Activated CD8-positive, alpha-beta memory T cell treated with anti-CD3 and anti-CD28 coated beads, Interleukin-2, amount 50 U/mL, for 48 hours (primary cell): ENCODE measurements at places on chromosomes 13 and 19.

GRCh38 chr19:10292789-10293636, 3.3 kb downstream of the ICAM5 start:
- peak; percentile 59 for DNase-seq

DNA sequence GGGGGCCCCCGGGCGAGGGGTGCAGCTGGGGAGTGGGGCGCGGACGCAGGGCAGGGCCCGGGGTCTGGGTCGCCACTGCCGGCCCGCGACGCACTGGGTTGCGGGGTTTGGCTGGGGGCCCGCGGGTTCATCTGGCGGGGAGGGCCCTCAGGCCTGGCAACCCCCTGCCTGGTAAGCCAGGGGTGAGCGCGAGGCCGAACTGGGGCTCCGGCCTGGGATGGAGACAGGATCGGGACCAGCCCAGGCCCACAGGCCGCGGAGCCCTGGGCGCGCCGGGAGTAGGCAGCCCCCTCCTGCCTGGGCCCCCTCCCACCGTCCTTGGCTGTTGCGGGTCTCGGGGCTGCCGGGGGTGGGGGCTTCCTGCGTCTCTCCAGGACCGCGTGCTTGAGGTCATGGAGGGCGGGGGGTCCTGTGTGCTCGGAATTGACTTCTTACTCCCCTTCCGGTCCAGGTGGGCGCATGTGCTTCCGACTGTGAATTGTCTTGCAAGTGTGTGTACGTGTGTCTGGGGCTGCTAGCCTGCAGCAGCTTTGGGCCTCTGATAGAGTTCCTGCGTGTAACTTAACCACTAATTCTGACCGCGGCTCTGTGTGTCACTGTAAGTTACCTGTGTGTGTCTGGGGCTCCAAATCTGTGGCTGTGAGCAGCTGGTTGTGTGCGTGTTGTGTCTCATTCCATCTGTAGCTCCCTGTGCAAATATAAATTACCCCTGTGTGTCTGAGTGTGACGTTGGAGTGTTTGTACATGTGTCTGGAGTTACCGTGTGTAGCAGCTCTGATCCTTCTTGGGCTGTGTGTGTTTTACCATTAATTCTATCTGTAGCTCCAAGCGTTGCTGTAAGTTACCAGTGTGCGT, 751 bp downstream of the GRAMD1A start:
- DNase-seq, result peak; percentile 79

DNA sequence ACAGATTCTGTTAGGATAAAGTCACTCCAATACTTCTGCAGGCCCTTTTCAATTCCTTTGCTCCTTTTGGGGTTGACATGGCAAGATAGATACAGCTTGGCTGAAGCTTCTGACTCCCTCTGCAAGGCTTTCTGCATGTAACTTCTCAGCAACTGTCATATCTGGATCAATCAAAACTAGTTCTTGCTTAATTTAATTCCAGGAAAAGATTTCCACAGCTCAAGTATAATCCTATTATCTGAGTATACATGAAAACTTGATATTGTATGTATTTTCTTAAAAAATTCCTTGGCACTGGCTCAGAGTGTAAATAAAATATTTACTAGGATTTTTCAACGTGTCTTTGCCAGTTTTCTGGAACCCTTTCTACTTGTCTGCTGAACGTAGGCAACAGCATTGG, 109.6 kb downstream of the STARD13 start:
- no peak for DNase-seq

- DNase-seq, result peak; percentile 72
Measured at GRCh38 chr19:45558399-45558878, 26.2 kb downstream of the OPA3 start.

GRCh38 chr19:39046037-39046821, 13.9 kb upstream of the FBXO27 start:
- DNase-seq, result no peak

DNA sequence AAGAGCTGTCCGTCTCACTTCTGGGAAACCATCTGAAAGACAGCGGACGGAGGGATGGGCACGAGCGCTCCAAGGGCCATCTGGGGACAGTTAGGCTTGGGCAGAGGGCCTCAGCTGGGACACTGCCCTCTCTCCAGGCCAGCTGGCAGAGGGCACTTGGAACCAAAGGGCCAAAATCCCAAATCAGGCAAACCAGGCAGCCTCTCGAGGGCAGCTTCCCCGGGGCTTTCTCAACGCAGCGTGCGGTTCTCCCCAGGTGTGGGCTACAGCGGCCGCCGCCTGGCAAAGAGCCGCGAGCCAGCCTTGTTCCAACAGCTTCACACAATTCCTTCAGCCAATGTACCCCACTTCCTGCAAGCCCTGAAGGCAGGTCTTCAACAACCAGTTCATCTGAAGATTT, 5.0 kb downstream of the MLLT1 start:
- no peak for DNase-seq

DNA sequence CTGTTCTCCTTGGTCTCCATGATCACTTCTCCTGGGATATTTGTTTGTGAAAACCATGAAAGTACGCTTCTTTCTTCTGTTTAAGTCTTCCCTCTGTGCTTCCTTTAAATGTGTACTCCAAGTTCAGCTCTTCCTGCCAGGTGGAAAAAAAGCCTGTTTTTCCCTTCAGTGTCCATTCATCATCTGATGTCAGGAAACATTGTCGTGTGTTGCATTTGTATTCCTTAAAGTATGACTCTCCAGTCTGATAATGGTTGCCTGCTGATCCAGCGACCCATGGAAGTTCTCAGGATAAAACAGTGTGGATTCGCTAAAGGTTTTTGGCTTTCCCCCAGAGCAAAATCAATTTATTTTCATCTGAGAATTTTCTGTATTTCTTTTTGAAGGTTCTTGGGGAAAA, 22.3 kb downstream of the SACS start:
- DNase-seq, result no peak

- DNase-seq, result no peak
Measured at GRCh38 chr13:61913183-61913582, 497.5 kb upstream of the PCDH20 start.

- DNase-seq, result no peak
Measured at GRCh38 chr19:34259367-34260095, 5.2 kb downstream of the GARRE1 start.

DNA sequence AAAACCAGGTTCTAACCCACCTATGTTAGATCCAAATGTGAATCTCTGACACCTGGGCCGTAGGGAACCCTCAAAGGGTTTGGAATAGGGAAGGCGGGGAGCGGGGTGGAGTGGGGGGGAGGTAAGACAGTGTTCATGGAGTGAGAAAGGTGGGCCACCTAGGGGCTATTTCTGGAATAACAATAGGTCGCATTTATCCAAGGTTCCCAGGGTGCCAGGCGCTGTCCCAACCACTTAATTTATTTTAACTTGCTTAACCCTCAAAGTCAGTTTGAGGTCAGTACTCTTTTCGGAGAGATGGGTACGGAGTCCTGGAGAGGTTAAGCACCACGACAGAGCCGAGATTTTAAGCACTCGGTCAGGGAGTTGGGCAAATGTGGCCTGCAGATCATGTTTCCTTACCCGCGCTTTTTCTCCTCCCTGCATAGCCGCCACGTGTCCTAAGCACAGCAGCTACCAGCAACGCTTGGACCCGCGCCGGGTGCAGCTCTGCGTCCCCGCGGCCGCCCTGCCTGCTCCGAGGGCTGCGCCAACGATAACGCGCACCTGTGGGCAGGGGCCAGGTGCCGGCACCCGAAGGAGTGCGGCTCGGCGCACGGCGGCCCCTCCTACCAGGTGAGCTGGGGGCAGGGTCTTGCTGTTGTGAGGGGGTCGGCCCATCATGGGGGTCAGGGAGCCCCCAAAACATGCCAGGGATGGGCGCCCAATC, 25.0 kb upstream of the FXYD3 start:
- peak; percentile 59 for DNase-seq

GRCh38 chr13:23466144-23467002, 32.9 kb upstream of the SACS start:
- DNase-seq, result peak; percentile 78

GRCh38 chr19:32308431-32309077, 36.9 kb upstream of the ZNF507 start:
- DNase-seq, result no peak

DNA sequence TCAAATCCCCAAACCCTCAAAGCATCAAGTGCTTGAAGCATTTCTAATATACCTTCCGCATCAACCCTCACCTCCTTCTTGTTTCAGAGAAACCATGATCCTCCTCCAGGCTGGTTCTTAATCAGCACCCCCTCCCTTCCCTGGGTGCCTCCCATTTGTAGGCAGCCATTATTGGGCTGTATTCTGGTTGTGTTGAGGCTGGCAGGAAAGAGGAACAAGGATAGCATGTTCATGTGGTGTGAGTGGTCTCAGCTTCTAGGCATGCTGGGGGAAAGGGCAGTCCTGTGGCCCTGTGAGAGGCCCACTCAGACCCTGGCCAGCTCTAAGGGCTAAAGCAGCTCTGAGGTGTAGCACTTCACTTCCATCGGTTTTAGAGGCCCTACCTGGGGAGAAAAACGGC, 18.9 kb upstream of the TRIM13 start:
- no peak for DNase-seq

- DNase-seq, result no peak
Measured at GRCh38 chr13:21342699-21343442, 116.2 kb downstream of the ZDHHC20 start.

DNA sequence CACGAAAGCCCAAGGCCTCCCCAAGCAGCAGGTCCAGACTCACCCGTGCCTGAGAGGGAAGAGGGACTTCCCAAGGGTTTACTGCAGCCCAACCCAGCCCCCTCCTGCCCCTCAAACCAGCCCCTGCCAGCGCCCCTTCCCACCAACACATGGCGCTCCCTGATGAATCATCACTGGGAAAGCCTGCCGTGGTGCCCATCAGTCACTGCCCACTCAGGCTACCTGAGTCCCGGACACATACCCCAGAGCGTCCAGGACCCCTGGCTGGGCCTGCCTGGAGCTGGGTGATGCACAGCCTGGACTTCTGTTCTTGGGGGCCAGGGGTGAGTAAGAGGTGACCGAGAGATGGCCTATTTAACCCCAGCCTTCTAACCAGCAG, 60.6 kb downstream of the MLLT1 start:
- no peak for DNase-seq

DNA sequence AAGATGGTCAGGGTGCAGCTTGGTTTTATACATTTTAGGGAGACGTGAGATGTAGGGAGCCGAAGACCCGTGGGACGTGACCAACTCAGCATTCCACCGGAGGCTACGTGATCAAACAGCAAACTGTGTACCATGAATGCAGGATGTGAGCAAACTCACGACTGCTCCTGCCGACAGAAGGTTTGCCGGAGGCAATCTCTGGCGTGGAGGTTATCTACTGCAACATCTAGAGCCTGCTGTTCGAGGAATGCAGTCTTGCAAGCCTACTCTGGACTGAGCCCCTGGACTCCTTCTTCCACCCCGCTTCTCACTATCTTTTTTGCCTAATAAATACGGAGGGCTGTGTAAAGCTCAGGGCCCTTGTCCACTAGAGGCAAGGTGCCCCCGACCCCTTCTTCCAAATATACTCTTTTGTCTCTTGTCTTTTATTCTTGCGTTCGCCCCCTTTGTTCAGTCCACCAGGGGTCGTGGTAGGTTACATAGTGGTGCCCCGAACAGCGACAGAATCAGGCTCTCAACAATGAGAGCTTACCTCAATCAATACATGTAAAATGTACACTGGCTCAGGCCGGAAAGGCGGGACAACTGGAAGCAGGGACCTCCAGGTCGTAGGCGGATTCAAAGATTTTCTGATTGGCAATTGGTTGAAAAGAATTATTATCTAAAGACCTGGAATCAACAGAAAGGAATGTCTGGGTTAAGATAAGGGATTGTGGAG, 8.9 kb upstream of the OR1I1 start:
- no peak for DNase-seq

DNA sequence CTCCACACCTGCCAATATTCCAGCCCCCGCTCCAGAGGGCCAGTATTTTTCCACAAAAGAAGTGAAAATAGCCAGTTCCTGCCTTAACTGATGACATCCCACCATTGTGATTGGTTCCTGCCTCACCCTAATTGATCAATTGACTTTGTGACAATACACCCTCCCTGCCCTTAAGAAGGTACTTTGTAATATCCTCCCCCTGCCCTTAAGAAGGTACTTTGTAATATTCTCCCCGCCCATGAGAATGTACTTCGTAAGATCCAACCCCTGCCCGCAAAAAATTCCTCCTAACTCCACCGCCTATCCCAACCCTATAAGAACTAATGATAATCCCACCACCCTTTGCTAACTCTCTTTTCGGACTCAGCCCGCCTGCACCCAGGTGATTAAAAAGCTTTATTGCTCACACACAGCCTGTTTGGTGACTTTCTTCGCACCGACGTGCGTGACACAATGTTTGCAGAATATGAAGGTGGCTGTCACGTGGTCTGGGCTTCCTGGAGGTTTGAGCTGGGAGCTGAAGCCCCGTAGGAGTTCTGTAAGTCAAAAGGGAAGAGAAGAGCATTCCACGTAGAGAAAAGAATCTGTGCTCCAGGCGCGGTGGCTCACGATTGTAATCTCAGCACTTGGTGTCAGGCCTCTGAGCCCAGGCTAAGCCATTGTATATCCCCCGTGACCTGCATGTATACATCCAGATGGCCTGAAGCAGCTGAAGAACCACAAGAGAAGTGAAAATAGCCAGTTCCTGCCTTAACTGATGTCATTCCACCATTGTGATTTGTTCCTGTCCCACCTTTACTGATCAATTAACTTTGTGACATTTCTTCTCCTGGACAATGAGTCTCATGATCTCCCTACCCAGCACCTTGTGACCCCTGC, 6.2 kb upstream of the FUT3 start:
- no peak for DNase-seq

- no peak for DNase-seq
Measured at GRCh38 chr13:110113284-110113764, 193.6 kb downstream of the COL4A1 start.
